Mesothelial cell of epicardium (in vitro differentiated cells): ENCODE measurements at places on chromosomes 11 and 22. TPM values are rescaled to one million over a fixed set of nuclear protein-coding genes. Genes with fewer than 3 reads are reported as not detected.

Gene ANKK1
- total RNA-seq, result 2.1 to 2.8 TPM (median 2.4 TPM) in 3 replicates

Gene MS4A8
- total RNA-seq, result not detected in 3 replicates

Gene GDPD5
- 8.0 to 8.2 TPM (median 8.1 TPM) in 3 replicates for total RNA-seq

Gene HEPHL1
- total RNA-seq, result not detected in 3 replicates

Gene KRTAP5-10
- total RNA-seq, result 0.22 to 0.32 TPM (median 0.31 TPM) in 3 replicates

Gene ARHGAP20
- 8.4 to 9.0 TPM (median 8.9 TPM) in 3 replicates for total RNA-seq

Gene APOBEC3B
- total RNA-seq, result 4.3 to 5.1 TPM (median 4.9 TPM) in 3 replicates

Gene MMP3
- not detected in 3 replicates for total RNA-seq
